ENCODE measurements at places on chromosomes 16 and 17. TPM values are rescaled to one million over a fixed set of nuclear protein-coding genes. Genes with fewer than 3 reads are reported as not detected.

CD300LB gene
- total RNA-seq = 0.09 TPM

EFCAB5 gene
- 0.43 TPM for total RNA-seq

LGALS9B gene
- total RNA-seq = not detected

SLC25A10 gene
- 9.4 TPM for total RNA-seq

PIMREG gene
- total RNA-seq = 0.38 TPM

DNA sequence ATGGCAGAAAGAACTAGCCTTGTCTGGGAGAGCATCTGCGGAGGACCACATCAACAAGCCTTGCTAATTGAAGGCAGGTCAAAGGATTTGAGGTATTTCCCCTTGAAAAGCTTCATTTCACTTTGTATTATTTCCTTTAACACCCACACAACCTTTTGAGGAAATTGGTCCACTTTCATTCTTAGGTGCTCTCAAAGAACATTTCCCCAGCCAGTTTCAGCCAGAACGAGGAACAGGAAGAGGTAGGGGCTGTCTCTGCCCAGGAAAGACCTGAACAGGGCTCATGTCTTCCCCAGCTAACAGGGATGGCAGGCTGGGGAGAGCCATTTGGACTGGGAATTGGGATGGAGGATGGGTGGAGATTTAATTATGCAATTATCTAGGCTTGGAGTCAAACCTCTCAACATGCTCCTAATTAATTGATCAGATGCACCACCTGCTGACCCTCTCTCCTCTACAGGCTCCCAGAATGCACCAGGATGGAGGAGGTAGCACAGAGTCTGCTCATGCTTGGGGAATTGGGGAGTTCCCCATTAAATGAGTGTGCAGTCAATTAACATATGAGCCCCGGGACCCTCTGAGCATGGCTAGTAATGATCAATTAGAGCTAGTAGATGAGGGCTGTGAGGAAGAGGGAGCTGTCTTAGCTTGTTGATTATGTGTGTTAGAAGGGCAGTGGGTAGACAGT is 84.6 kb downstream of the GP2 start:
- no peak for DNase-seq

DNA sequence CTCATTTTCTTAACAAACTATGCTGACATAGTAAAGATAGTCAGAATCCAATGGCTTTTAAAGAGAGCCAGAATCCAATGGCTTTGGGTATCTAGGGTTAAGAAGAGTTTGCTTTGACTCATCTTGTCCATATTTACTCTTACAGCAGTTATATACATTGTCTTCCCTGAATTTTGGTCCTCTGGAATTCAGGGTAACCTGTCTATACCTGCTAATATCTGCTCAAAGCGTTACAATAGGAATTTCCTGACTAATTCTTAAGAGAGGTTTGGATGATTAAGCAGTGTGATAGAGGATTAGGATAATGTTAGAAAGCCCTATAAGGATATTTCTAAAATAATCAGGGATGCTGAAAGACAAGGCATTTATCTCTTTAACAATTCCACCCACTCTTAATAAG is 2.0 kb upstream of the CDH8 start:
- no peak for DNase-seq

GRCh38 chr16:81376880-81377279 is 62.1 kb downstream of the GAN start:
- DNase-seq = no peak

DNA sequence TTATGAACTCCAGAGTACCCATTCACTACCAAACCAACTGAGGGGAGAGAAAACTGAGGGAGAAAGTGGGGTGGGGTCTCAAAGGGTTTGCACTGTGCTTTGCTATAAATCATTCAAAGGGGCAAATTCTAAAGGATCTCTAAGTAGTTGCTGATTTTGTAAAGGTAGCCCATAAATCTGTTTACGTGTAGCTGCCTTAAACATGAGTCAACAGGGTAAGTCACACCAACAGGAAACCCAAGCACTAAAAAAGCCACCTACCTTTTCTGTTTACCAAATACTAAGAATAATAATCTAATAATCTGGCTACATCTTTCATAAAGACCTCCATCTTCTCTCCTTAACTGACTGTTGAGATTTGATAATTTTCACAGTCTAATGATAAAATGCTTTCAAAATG is 8.4 kb upstream of the HSBP1 start:
- DNase-seq = no peak

DNA sequence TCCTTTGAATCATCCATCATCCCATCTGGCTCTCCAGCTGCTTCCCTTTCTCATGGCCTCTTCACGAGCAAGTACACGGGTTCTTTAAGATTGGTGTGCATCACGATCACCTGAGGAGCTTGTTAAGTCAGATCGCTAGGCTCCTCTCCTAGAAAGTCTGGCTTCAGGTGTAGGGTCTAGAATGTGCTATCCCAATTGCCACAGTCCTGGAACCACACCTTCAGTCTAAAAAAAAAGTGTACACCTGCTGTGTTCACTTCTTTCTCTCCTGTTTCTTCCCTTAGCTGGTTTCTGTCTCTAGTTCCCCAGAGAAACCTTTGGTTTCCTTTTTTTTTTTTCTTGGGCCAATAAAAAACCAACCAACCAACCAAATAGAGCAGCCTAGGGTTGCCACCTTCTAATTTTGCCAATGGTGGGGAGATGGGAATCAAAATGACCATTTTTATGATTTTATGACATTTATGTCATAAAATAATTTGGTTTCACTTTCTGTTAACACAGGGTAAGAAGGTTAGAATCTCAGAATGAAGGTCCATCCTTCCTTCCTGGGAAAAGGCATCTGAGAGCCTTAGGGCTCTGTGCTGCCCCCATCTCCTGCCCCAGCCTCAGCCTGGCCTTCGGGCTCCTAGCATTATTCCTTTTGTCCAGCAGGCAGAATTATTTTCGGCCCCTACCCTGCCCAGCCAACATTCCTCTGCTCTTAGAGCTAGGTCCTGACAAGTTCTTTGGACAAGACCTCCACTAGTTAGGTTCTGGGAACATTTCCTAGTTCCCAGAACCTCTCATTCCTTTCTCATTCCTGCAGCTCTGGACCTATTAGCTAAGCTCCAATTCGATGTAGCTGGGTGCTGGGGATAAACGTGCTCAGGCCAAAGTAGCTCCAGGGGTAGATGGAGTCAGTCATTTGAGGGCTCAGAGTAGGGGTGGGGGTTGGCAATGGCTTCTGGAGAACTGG is 1.9 kb upstream of the GGT6 start:
- peak; percentile 60 for DNase-seq

- no peak for DNase-seq
These were observed 239.7 kb upstream of the ERCC4 start for GRCh38 chr16:13680021-13680889.

DNA sequence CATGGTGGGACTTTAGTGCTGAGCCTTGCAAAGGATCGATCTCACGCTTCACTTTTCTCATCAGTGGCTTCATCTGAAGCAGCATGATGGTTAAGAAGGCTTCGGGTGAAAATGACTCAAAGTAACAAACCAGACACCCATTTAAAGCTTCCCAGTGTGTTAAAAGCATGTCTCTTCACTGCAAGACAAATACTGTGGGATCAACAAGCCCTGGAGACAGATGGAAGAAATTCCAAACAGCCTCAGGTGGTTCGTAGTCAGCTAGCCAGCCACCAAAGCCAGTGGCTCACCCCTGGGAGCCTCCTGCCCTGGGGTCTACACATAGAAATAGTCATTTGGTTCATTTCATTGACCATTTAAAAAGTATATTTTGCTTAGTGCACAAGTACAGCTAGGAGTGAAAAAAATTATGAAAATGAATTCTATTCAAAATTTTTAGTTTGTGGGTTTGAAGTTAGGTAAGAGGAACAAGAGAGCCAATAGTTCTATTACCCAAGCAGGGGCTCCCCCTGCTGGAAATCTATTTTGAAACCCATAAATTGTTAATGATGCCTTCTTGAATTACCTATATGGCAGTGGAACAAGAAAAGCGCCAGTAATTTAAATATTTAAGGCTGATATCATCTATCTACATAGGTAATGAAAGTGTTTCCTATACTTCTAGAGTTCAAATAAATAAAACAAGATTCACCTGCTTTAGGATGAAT is 51.6 kb downstream of the PMP22 start:
- DNase-seq = no peak

DNA sequence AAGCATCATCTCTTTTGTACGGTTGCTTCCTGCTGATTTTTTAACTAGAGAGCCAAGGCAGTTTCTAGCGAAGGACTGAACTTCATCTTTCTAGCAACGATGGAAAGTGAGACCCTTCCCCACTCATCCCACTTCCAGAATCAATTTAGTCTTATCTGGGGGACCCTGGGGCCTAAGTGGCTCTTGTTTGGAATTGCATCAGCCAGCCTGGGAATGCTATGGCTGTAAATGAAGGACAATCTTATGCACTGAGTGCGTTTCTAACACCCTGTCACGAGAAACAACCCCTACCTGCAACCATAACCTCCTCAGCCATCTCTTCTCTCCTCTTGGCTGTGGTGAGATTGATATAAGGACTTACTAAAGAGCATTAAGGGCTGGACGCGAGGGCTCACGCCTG is 64.8 kb downstream of the ERCC4 start:
- no peak for DNase-seq

- no peak for DNase-seq
These were observed 748 bp upstream of the PRSS8 start for GRCh38 chr16:31136287-31136662.

- no peak for DNase-seq
These were observed 4.0 kb downstream of the KSR1 start for GRCh38 chr17:27460196-27460725.

Data from right cardiac atrium (tissue), 5 donors.